Pulmonary artery endothelial cell (primary cell): ENCODE measurements at places on chromosomes 3 and 15.

DNA sequence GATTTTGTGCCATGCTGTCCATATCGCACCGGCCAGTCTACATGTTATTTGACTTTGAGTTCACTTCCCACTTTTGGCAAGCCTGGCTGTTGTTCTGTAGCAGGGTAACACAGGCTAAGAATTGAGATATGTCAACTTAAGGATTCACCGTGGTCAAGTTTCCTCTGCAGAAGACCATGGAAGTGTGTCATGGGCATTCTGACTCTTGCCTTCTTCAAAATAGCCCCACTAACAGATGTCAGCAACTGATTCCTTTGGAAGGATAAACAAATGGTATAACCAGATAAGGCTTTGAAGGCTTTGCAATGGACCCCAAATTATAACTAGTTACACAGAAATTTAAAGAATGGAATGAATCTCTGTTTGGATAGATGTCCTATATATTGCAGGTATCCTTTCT, 20.1 kb upstream of the CD47 start:
- no peak for DNase-seq

GRCh38 chr15:98678484-98678883, 30.1 kb downstream of the IGF1R start:
- no peak for DNase-seq

- DNase-seq: no peak
Observed at GRCh38 chr3:37586280-37586679, 275.4 kb upstream of the CTDSPL start.

DNA sequence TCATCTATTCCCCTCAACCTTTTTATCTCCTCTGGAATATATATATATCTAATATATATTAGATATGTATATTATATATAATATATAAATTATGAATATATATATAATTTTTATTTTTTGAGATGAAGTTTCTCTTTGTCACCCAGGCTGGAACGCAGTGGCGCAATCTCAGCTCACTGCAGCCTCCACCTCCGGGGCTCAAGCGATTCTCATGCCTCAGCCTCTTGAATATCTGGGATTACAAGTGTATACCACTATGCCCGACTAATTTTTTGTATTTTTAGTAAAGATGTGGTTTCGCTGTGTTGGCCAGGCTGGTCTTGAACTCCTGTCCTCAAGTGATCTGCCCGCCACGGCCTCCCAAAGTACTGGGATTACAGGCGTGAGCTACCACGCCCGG, 22.2 kb downstream of the PXYLP1 start:
- DNase-seq: no peak

GRCh38 chr3:37489355-37489754, 315.0 kb upstream of the LRRFIP2 start:
- no peak for DNase-seq
